ENCODE measurements at places on chromosomes 6 and 20.
A peak's percentile ranks its signal among the peaks of the same experiment; 100 is the strongest.

GRCh38 chr6:74798302-74798701 lies 407.6 kb downstream of the COL12A1 start:
- no peak for DNase-seq

DNA sequence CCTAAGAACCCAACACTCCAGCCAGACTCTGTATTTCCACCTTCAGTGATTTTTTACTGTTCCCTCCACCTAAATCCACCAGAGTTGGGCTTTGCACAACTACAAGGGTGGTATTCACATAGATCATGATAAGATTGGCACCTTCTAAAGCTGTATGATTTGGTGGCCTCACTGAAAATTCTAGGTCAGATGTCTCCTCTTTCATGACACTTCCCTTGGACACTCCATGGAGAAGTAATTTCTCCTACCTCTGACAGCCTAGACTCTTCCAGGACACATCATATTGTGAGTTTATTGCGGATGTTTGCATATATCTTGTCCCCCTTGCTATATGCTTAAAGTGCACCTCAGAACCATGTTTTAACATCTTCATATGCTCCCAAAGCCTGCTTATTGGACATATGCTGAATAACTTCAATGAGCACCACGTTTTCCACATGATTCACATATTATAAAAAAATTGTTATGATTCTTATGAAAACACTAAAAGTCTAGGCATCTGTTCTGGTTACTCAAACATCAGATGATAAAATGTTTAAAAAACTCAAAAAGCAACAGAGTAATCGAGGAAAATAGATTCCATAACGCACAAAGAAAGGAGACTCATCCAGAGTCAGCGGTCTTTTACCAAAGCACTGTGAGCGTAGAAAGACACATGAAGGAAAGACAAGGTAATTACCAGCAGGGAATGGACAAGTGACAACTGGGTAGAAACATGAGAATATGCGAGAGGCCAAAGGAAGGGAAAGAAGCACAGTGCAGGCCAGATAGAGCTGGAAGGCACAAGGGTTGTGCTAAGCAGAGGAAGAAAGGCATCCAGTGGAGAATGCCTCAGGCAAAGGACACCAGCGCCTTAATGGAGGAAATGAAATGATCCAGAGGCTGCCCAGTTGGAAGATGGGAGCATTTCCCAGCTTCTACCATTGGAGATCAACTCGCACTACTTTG lies 46.5 kb downstream of the KIF16B start:
- no peak for DNase-seq

- DNase-seq: no peak
Measured at GRCh38 chr6:148746363-148747144, at the start of gene UST. Gene UST (plus strand): TSS chr6:148747030. CDS start chr6:148747431, 401 bp downstream.

DNA sequence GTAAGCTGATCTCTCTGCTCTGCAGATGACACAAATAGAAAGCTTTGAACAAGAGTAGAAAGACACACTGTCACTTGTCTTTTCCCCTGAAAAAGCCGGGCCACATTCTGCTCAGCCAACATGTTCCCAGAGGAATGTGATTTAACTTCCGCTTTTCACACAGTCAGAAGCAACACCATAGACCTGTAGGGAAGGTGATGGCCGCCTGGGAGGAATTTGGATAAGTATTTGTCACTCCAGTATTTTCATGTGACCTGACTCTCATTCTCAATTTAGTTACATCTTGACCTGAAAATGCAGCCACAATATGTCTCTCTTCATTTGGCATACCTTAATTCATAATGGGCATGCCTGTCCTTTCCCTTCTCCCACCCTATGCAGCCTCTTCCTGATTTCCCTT lies 2.0 kb upstream of the GRM1 start:
- DNase-seq: no peak

- DNase-seq: peak; percentile 70
Measured at GRCh38 chr6:21596145-21596948, 2.8 kb downstream of the SOX4 start.
